ENCODE measurements at places on chromosomes 12 and 14.

- no peaks in the 10 kb centered on the region for H3K36me3 ChIP-seq
- no peak for DNase-seq
- H3K4me3 ChIP-seq, result no peak overlapping the region
- H3K27me3 ChIP-seq, result no peaks in the 10 kb centered on the region
- H3K4me1 ChIP-seq, result no peaks in the 10 kb centered on the region
Observed at GRCh38 chr12:111318450-111318849, 50.4 kb downstream of the PHETA1 start.

GRCh38 chr12:3055704-3056467 lies 21.3 kb upstream of the TSPAN9 start:
- no peaks in the 10 kb centered on the region for H3K36me3 ChIP-seq
- no peak for DNase-seq
- no peaks in the 10 kb centered on the region for H3K27me3 ChIP-seq
- H3K4me3 ChIP-seq, result no peak overlapping the region

GRCh38 chr14:55333711-55334485 lies 62.7 kb downstream of the FBXO34 start:
- no peak overlapping the region for H3K27ac ChIP-seq
- H3K27me3 ChIP-seq, result no peaks in the 10 kb centered on the region
- no peaks in the 10 kb centered on the region for H3K4me1 ChIP-seq
- no peak for DNase-seq

GRCh38 chr12:124517260-124518050 lies 50.0 kb downstream of the NCOR2 start:
- no peaks in the 10 kb centered on the region for H3K27me3 ChIP-seq
- peaks cover 3% of the 10 kb centered on the region for H3K36me3 ChIP-seq
- no peak overlapping the region for H3K27ac ChIP-seq
- no peak overlapping the region for H3K4me3 ChIP-seq
- H3K4me1 ChIP-seq, result peaks cover 8% of the 10 kb centered on the region

DNA sequence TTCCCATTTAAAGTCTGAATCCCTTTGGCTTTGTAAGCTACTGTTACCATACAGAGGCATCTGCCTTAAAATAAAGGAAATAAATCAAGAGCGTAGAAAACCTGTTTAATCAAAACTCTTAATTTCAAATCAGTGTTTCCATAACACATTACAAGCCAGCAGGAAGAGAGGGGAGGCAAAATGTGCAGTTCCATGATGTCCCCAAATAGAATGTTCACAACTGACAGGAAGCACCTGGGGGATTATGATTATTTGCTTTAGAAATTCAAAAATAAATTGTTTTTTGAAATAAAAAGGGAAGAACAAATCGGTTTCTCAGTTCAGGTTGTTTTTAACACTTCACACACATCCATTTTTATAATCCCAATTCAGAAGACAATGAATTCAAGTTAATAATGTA lies 21.4 kb downstream of the SOCS2 start:
- H3K4me1 ChIP-seq, result no peaks in the 10 kb centered on the region
- H3K27ac ChIP-seq, result no peak overlapping the region
- H3K27me3 ChIP-seq, result no peaks in the 10 kb centered on the region
- no peaks in the 10 kb centered on the region for H3K36me3 ChIP-seq
- no peak for DNase-seq

DNA sequence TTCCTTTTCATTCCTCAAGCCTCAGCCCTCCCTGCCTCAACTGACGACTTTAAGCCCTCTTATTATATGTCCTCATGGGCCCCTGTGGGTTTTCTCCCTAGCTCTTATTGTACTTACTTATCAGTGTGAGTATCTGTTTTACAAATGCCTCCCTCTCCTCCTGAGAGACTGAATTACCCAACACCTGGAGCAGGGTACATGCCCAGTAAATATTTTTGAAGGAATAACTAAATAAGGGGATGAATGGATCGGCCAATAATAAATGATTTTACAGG lies 95.8 kb upstream of the SLC35F4 start:
- H3K27me3 ChIP-seq, result no peaks in the 10 kb centered on the region
- no peak overlapping the region for H3K27ac ChIP-seq

DNA sequence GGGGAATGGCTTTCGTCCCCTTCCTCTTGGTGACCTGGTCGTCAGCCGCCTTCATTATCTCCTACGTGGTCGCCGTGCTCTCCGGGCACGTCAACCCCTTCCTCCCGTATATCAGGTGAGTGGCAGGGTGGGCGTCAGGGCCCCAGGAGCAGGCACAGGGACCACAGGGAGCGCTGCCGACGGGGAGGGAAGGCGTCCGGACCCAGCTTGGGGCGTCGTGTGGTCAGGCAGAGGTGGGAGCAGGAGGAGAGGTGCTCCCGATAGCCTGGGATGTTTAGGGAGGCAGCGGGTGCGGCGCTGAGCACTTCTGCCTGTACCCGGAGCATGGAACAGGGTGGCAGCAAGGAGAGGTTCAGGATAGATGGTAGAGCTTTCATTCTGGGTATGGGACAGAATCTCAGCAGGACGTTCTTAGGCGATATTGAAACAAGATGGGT lies 444 bp downstream of the DRAM1 start:
- no peaks in the 10 kb centered on the region for H3K4me1 ChIP-seq
- DNase-seq, result no peak
- H3K27me3 ChIP-seq, result peaks cover 4% of the 10 kb centered on the region
- no peaks in the 10 kb centered on the region for H3K36me3 ChIP-seq

GRCh38 chr12:20483776-20484175 lies 115.4 kb downstream of the PDE3A start:
- no peaks in the 10 kb centered on the region for H3K27me3 ChIP-seq
- DNase-seq, result no peak
- H3K36me3 ChIP-seq, result no peaks in the 10 kb centered on the region
- H3K4me1 ChIP-seq, result no peaks in the 10 kb centered on the region
- H3K4me3 ChIP-seq, result no peak overlapping the region

DNA sequence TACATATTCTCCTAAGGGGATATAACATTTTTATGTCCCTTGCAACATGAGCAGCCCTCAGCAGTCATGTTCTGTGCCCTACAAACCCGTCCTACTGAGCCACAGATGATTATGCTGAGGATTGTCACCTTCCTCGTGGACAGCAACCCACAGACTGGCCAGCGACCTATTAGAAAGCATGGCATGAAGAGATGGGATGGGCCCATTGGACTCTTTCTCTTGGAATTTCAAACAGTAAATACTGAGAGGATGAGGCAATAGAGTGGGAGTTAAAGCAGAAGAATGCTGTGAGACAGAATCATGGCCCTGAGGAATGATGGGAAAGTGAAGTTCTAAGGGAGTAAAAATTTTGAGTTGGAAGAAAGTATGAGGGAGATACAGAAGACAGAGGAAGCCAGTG lies 149.9 kb upstream of the BTG1 start:
- H3K4me3 ChIP-seq, result no peak overlapping the region
- H3K27ac ChIP-seq, result no peak overlapping the region
- DNase-seq, result no peak

- no peak for DNase-seq
- H3K27me3 ChIP-seq, result no peaks in the 10 kb centered on the region
- H3K36me3 ChIP-seq, result no peaks in the 10 kb centered on the region
- no peak overlapping the region for H3K27ac ChIP-seq
Observed at GRCh38 chr12:28035500-28035899, 63.0 kb upstream of the PTHLH start.
